Right atrium auricular region (tissue), 2 donors: ENCODE measurements at places on chromosomes 7 and 10.

- DNase-seq = no peak
These were observed 154.9 kb downstream of the ATE1 start for GRCh38 chr10:121772884-121773283.

GRCh38 chr10:2825841-2826240, 241.5 kb upstream of the PFKP start:
- DNase-seq = no peak

GRCh38 chr10:84563868-84564267, 235.5 kb downstream of the CCSER2 start:
- DNase-seq = no peak

DNA sequence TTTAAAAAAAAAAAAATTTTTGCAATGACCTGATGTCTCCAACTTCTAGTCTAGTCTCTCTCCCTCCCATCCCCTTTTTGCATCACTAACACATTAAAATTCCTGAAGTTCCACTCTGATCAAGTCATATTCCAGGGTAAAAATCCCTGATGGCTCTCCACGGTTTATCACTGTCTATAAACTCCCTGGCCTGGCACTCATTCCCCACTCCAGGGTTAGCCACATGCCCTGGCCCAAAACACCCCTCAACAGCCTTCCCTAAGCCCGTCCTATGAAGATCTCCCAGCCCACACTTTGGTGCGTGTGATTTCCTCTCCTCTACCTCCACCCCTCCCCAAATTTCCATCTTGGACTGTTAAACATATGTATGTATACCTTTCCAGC, 125.4 kb downstream of the JAZF1 start:
- no peak for DNase-seq

GRCh38 chr10:49008505-49009198, 69.0 kb upstream of the LRRC18 start:
- DNase-seq = peak; percentile 57

DNA sequence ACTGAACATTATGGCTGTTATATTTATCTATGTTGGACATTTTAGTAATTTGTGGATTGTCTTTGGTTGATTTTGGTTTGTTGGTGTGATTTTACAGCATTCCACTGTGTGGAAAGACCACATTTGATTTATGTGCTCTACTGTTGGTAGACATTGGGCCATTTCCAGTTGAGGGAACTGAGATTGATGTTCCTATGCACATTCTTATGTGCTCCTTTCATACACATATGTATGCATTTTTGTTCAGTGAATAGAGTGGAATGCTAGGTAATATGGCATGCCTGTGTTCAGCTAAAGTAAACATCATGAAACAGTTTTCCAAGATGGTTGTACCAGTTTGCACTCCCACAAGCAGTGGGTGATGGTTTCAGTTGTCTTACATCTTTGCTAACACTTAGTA, 15.1 kb downstream of the CACNB2 start:
- no peak for DNase-seq

DNA sequence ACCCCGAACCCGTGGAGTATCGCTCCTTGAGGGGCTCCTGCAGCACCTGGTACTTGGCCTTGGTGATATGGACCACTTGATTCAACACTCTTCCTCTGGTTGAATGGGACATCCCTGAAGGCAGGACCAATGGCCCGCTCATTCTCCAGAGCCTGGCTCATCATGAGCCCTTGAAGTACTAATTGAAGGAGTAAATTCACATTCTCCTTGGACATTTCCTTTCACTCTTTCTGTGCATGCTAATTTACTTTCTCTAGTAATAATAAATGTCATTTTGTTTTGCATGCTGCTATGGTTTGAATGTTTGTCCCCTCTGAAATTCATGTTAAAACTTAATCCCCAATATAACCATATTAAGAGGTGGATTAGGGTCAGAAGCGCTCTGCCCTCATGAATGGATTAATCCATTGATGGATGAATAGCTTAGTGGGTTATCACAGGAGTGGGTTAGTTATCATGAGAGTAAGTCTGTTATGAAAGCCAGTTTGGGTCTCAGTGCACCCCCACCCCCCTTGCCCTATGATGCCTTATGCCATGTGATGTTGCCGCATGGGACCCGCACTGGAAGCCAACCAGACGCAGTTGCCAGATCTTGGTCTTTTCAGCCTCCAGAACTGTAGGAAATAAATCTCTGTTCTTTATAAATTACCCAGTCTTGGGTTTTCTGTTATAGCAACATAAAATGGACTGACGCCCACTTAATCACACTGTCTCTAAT, 23.8 kb downstream of the FGFBP3 start:
- DNase-seq = no peak

DNA sequence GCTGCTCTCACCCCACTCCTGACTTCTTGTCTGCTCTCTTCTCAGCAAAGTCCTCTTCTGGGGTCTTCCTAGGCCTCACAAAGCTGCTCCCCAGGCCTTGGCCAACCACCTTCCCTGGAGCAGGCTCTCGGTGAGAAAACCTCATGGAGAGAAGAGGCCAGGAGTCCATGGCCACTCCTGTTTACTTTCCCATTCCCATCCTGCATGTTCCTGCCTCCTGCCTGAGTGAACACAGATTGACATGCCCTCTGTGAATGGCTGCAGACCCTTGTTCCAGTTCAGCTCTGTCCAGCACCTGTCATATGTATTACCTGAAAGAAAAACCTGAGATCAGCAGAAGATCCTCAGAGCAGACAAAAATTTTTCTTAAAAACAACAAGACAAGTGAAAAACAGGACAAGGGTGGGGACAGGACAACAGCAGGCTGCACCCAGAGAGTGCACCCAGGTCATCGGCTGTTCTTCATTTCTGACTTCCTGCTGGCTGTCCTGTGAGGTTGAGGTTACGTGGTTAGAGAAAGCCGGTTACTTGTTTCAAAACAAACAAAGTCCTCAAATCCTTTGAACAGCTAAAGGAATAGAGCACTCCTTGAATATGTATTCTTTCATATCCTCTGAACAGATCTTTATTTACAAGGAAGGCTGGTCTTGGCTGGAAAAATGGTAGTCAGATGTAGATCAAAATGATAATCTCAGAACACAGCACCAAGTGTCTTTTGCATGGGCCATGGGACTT, 34.0 kb upstream of the DLD start:
- no peak for DNase-seq

GRCh38 chr7:17421941-17422340, 123.5 kb downstream of the AHR start:
- DNase-seq = no peak

DNA sequence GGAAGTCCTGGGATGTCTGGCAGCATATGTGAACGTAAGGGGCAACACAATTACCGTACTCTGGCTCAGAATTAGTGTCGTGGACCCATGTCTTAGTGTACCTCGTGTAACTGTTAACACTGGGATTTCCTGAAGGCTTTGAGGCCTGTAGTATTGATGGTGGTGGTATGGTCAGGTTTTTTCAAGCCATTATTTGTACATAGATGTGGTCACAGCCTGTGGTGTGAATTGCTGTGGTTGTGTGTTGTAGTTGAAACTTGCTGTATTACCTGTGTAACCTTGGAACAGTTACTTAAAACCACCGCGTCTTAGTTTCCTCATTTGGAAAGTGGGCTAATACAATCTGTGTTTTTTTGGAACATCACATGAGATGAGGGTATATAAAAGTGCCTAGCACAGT, 5.3 kb downstream of the EXOC4 start:
- DNase-seq = no peak

GRCh38 chr10:119541459-119542356, 811 bp downstream of the RGS10 start:
- DNase-seq = no peak

DNA sequence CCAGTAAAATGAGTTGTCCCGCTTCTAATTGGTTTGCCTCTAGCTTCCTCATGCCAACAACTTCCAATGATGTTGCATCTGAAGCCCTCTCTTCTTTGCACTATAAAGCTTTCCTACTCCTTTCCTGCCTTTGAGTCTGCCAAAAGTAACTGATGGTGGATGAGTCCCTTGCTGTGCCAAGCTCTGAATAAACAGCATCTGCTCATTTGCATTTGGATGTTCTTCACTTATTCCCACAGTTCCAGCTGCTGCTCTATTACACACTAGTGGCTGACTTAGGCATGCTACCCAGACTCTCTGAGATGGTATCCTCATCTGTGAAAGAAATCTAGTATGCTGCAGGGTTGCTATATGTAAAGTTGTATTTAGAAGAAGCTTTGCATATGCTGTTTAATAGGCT, 24.9 kb downstream of the SFR1 start:
- DNase-seq = no peak

- no peak for DNase-seq
These were observed 245.6 kb upstream of the ETV1 start for GRCh38 chr7:14235056-14235455.

GRCh38 chr7:155267436-155267835, 30.2 kb upstream of the INSIG1 start:
- no peak for DNase-seq

GRCh38 chr7:29300649-29301048, 106.1 kb downstream of the CHN2 start:
- no peak for DNase-seq

DNA sequence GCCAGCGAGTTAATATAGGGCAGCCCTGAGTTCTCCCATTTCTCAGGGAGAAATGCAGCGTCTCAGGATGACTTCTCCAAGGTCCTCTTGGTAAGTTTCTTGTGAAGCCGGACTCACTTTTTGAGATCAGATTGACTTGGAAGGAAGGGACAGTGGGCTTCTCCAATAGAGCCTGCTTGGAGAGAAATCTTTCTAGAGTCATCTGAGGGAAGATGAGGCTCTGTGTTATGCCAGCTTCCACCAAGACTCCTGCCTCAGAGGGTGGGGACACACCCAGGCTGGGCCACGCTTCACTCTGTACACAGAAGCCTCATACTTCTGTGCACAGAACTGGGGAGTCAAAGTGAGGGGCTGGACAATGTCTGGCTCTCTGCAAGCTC, 5.6 kb downstream of the C10orf105 start:
- no peak for DNase-seq

GRCh38 chr7:165661-166337, 26.6 kb upstream of the FAM20C start:
- no peak for DNase-seq

GRCh38 chr10:113278664-113279063, 274.2 kb upstream of the HABP2 start:
- no peak for DNase-seq

DNA sequence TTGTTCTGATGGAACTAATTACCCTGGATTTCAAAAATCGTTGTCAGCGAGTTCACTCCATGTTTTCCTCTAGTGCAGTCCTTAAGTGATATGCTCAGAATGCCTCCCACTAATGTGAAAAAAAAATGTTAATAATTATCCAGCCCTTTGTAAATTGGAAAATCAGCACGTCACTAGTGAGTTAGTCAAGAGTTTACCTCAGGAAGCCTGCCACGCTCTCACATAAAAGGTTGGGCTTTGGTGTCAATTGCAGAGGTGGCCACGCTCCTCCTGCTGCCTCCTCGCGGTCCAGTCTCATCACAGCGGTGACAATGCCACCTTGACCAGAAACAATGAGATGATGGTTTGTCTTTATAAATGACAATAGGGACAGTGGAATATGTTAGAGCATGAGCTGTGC, 22.5 kb downstream of the UPP1 start:
- peak; percentile 21 for DNase-seq

GRCh38 chr7:13290975-13291374, 603.5 kb downstream of the ARL4A start:
- no peak for DNase-seq

GRCh38 chr10:100238429-100238828, 9.0 kb upstream of the CHUK start:
- DNase-seq = no peak

DNA sequence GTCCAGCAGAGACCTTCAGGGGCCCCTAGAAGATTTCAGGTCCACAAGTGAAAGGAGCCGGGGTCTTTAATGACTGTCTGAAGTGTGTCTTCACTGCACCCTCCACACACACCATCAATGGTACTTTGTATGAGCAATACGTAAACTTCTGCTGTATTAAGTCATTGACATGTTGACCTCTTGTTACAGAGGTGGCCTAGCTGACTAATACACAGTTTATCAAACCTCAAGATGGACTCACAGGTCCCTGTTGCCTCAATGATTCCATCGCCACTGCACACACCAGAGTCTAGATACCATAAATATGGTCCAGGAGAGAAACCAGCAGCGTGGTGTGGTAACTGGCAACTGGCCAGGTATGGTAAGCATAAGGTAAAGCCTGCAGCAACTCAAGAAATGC, 19.5 kb downstream of the KCNMA1 start:
- no peak for DNase-seq

GRCh38 chr10:7314170-7314569, 96.7 kb downstream of the SFMBT2 start:
- no peak for DNase-seq

DNA sequence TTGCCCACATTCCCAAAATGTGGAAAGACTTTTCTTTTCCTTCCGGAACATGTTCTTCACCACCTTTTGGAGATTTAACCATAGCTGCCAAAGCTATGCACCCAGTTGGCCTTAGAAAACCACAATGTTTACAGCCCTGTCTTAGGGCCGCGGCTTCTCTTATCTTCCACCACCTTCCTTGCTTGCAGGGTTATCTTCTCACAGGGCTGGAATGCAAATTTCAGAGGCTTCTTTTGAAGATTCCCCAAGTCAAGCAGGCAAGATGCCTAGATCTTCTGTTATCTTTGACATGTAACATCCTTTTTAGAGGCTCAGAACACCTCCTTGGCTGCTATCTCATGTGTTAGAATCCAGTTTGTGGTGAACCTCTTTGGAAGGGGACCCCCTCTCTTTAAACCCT, 11.1 kb downstream of the KCTD7 start:
- DNase-seq = no peak

DNA sequence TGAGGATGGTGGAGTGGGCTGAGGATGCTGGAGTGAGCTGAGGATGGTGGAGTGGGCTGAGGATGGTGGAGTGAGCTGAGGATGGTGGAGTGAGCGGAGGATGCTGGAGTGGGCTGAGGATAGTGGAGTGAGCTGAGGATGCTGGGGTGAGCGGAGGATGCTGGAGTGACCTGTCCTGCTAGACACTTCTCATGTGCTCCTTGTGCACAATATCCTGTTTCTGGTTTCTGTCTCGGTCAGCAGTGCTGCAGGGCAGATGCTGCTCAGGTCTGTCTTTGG, 29.2 kb downstream of the ANXA8 start:
- DNase-seq = no peak

DNA sequence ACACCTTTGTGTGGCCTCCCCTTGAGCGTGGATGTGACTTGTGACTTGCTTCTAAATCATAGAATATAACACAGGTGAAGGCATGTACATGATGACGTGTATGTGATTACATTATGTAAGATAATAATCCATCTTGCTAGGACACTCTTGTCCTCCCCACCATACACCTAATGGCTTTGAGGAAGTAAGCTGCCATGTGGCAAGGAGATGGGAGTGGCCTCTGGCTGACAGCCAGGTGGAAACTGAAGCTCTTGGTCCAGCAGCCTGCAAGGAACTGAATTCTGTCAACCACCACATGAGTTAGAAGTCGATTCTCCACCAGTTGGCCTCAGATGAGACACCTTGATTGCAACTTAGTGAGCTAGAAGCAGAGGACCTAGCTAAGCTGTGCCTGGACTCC, 67.4 kb upstream of the ELN start:
- no peak for DNase-seq
